ENCODE measurements at places on chromosomes 12 and 14. TPM values are rescaled to one million over a fixed set of nuclear protein-coding genes. Genes with fewer than 3 reads are reported as not detected.

- no peak for DNase-seq
These were observed 35.0 kb downstream of the EPS8 start for GRCh38 chr12:15754233-15754632.

DNA sequence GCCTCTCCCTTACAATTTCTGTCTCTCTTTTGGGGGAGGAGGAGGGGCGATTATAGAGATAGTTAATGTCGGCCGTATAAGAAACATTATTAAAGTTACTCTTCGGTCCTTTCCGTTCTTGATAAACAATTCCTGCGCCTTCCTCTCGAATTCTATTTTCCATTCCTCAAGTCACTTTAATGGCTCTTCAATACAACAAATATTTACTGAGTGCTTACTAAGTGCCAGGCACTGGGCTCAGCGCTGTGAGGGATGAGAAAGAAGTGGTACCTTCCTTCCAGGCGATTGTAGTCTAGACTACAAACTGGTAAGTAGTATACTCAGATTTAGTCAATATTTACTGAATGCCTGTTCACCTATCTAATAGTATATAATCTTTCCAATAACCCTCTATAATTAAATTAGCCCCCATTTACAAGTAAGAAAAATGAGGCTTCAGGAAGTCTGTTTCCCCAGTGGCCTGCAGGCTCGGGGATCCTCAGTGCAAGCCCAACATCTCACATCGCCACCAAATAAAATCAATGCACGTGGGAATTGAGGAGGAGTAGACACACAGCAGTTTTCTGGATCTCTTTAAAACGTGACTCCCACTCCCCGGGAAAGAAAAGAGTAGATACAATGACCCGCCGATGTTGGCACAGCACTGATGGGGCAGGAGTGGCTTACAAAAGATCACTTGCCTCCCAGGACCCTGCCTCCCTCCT is 589 bp upstream of the ZNF219 start:
- no peak for DNase-seq

DNA sequence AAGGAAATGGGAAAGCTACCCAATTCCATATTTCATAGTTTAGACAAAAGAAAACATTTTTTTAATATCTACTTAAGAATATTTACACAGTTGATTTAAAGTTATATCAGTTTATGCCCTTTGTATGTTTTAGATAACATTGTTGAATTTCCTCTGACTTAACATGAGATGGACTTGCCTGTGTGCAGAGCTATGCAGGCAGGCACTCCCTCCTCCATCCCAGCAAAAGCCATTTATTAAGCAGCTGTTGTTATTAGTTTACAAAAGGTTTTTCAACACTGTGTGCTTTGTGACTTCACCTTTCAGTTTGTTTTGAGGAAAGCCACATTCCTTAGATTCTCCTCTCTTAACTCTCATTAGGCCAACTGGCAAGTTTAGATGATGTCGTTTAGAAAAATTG is 337.5 kb upstream of the PDE3A start:
- DNase-seq: no peak

Gene FLVCR2
- total RNA-seq: 3.7 TPM

Gene TPH2
- not detected for total RNA-seq
